ENCODE measurements at places on chromosomes 2 and 18. TPM values are rescaled to one million over a fixed set of nuclear protein-coding genes. Genes with fewer than 3 reads are reported as not detected.

ADAM23 gene
- 22.9 TPM for total RNA-seq

CFAP65 gene
- total RNA-seq: 0.74 TPM

RND3 gene
- total RNA-seq: 116 TPM

HTR2B gene
- 0.25 TPM for total RNA-seq

EIF2AK3 gene
- 26.1 TPM for total RNA-seq

MATN3 gene
- total RNA-seq: 2.0 TPM
